Activated CD4-positive, alpha-beta T cell treated with anti-CD3 and anti-CD28 coated beads, Interleukin-2, amount 50 U/mL, for 48 hours (primary cell): ENCODE measurements at places on chromosomes 1 and 21.

- DNase-seq = no peak
Measured at GRCh38 chr1:116490588-116490987, 80.2 kb downstream of the CD58 start.

DNA sequence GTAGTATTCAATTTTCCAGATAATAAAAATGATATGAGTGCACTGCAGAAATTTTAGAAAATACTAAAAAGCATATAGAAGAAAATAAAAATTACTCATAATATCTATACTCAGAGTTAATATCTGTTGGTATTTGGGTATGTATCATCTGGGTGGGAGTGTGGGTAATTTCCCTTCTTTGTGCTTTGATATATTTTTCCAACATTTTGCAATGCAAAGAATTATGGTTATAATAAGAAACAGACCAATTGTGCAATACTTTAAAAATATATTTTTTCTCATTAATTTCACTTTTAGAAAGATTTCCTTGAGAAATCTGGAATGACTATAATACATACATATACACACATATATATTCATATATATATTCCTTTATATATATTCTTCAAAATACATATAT is 665.7 kb downstream of the ADGRL2 start:
- DNase-seq = no peak

GRCh38 chr1:235617808-235618207 is 31.8 kb downstream of the GNG4 start:
- DNase-seq = no peak

DNA sequence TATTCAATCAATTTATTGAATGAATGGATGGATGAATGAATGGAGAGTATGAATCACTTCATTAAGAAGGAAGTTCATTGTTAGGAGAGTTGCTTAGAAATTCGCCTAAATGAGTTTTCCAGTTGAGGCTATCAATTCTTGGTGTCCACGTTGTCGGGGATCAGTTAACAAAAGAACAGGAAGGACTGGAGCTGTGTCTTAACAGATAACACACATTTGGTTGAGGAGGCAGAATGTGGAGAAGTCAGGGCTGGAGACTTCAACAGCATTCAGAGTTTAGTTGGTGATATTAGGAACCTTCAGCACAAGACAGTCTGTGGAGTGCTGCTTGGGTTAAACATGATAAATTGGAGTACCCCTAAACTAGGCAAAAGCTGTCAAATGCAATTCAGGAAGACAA is 33.7 kb downstream of the ZBTB18 start:
- no peak for DNase-seq

DNA sequence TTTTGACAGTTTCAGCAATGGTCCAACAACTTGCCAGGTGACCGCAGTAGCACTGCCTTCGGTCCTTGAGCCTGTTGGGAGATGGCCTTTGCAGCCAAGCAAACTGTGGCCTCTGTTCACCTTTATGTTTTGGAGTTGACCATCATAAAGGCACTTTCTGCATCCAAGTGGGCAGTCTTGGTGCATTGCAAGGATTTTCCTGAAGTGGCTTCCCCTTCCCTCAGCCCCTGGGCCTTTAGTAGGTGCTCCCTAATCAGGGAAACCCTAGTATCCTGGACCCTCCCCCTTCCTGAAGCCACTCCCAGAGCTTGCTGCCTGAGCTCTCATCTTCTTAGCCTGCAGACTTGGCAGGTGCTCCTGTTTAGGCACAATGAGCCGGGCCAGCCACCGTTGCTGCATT is 140.2 kb downstream of the TRABD2B start:
- DNase-seq = no peak

DNA sequence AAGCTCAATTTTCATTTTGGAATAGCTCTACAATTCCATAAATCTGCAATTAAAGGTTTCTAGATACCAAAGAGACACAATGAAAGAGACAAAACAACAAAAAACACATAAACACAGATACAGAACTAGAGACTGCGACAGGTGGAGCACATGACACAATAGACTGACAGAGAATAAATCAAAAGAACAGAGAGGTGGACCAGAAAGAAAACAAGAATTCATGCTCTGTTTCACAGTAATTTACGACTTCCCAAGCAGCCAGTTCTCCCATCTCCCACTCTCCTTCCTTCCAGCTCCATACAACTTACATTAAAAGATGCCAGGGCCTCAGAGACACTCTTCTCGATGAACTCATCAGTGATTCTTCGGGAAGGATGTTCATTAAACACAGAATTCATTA is 15.1 kb upstream of the RBM8A start:
- no peak for DNase-seq

DNA sequence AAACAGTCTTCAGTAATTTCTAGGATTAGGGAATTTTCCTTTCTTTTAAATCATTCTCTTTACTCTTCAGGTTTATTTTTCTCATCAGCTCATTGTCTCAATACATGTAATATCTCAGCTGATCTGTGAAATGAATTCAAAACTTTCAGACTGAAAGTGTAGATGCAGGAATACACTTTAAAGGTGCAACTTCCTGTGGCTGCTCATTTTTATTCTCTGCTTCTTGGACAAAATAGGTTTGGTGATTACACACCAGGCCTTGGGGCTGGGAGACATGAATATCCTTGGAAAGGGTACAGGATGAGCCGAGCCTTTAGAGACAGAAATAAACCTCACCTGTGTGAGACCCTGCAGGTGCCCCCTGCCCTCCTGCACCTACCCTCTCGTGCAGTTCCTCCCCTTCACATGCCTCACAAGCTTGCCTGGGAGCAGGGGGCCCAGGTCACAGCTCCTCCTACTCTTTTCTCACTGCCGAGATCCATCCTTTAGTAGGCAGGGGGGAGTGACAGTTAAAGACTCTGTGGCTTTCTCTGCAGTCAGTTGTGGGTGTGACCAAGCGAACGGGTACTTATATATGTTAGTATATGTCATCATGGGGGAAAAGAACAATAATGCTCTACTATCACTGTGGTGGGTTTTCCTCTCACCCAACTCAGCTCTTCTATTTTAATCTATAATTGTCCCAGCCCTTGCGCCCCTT is 23.6 kb downstream of the XCL2 start:
- DNase-seq = peak; percentile 23

- no peak for DNase-seq
Measured at GRCh38 chr1:186082235-186082937, 292.7 kb downstream of the TPR start.

DNA sequence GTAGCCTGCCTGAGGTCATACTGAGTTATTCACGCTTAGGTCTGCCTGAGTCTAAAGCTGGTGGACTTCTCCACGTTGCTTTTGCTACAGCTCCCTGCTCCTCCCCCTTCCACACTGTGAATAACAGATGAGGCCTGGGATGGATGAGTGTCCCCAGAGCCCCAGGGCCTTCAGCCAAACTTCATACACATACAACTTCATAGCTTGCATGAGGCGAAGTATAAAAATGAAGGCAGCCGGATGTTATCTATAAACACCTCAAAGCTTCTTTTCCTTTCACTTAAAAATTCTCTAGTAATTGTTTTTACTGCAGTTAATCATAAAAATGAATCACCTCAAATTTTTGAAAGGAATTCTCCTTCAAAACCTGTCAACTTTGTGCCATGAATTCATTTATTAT is 70.2 kb downstream of the DAB1 start:
- no peak for DNase-seq

GRCh38 chr1:30036229-30036547 is 687.2 kb downstream of the MATN1 start:
- DNase-seq = no peak
